ENCODE measurements at places on chromosomes 4 and X.
A peak's percentile ranks its signal among the peaks of the same experiment; 100 is the strongest.

GRCh38 chr4:122604146-122604545 is 16.7 kb downstream of the IL21 start:
- H3K4me1 ChIP-seq = peaks cover 4% of the 10 kb centered on the region
- no peaks in the 10 kb centered on the region for H3K36me3 ChIP-seq
- peaks cover 26% of the 10 kb centered on the region for H3K27me3 ChIP-seq
- no peak overlapping the region for H3K4me3 ChIP-seq
- no peak overlapping the region for H3K27ac ChIP-seq

DNA sequence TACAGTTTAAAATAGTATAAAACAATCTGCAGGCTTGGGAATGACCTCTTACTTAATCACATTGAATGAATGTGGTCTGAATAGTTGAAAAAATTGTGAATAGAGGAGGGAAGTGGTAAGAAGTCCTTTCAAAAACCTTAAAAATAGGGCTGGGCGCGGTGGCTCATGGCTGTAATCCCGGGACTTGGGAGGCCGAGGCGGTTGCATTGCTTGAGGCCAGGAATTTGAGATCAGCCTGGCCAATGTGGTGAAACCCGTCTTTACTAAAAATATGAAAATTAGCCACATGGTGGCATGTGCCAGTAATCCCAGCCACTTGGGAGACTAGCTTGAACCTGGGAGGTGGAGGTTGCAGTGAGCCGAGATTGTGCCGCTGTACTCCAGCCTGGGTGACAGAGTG is 36.5 kb downstream of the HERC3 start:
- H3K4me1 ChIP-seq = no peaks in the 10 kb centered on the region
- H3K36me3 ChIP-seq = peaks cover 20% of the 10 kb centered on the region
- no peaks in the 10 kb centered on the region for H3K27me3 ChIP-seq
- H3K4me3 ChIP-seq = no peak overlapping the region
- no peak overlapping the region for H3K27ac ChIP-seq

DNA sequence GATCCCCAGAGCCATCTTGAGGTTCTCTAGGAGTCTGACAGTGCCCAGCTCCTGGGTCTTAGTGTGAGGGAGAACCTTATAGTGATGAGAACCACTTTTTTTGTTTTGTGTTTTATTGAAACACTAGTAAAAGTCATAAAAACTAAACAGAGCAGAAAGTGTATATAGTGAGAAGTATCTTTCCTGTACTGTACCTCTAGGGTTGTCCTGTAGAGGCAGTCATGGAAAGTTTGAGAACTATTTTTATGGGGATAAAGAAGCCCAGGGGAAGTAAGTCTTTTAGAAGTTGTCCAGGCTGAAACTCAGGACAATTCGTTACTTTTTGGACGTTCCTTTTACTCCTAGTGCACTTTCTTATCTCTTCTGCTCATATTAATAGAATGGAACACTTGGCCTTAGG is 40.9 kb downstream of the ADH5 start:
- peaks cover 57% of the 10 kb centered on the region for H3K36me3 ChIP-seq
- no peak for DNase-seq
- H3K4me1 ChIP-seq = peaks cover 17% of the 10 kb centered on the region
- no peak overlapping the region for H3K4me3 ChIP-seq
- H3K27me3 ChIP-seq = no peaks in the 10 kb centered on the region
- H3K27ac ChIP-seq = no peak overlapping the region

DNA sequence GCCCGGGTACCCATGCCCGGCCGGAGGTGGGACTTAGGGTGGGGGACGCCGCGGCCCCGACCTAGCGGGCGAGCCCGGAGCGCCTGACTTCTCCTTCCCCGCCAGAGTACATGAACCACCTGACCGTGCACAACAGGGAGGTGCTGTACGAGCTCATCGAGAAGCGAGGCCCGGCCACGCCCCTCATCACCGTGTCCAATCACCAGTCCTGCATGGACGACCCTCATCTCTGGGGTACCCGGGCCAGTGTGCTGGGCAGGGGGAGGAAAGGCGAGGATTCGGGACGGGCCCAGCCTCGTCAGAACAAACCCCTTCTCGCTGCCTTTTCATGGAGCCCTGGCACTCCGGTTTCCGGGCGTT is 622 bp downstream of the TAFAZZIN start:
- peak overlapping the region; percentile 92 for H3K27ac ChIP-seq
- peaks cover 21% of the 10 kb centered on the region for H3K36me3 ChIP-seq
- DNase-seq = peak; percentile 77
- peak overlapping the region; percentile 93 for H3K4me3 ChIP-seq
- H3K27me3 ChIP-seq = no peaks in the 10 kb centered on the region
- peaks cover 13% of the 10 kb centered on the region for H3K4me1 ChIP-seq

GRCh38 chr4:40283413-40283812 is 51.7 kb upstream of the CHRNA9 start:
- peak; percentile 28 for DNase-seq
- peaks cover 14% of the 10 kb centered on the region for H3K36me3 ChIP-seq
- H3K27ac ChIP-seq = peak overlapping the region; percentile 87
- H3K27me3 ChIP-seq = no peaks in the 10 kb centered on the region

Measured in activated CD8-positive, alpha-beta T cell treated with anti-CD3 and anti-CD28 coated beads, Interleukin-2, amount 10 ng/mL, durations not matched to agents 7 days and 5 days (primary cell).